Vagina (tissue), 2 donors: ENCODE measurements at places on chromosomes 1 and 21.

DNA sequence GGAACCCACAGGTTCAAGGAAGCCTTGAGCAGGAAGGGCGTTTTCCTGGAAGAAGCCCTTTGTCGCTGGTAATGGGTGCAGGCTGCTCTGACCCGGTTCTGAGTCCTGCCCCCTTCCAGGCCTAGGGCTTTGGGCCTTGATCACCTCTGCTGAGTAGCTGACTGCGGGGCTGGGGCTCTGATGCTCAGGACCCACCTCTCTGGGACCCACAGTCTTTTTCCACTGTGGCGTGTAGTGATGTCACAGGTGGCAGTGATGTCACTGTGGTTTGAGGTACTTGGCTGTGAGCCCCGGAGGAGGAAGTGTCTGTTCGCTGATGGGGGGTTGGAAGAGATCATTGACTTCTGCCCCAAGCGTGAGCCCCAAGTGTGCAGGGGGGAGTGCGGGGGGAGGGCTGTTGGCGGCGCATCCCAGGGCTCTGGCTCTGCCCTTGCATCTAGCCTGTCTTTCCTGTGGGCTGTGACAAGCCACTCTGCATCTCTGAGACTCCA lies 6.9 kb downstream of the TNFRSF1B start:
- H3K27me3 ChIP-seq: no peaks in the 10 kb centered on the region
- H3K4me3 ChIP-seq: no peak overlapping the region
- no peak for DNase-seq

GRCh38 chr1:187870552-187870951 lies 1041.8 kb downstream of the PLA2G4A start:
- H3K27me3 ChIP-seq: no peaks in the 10 kb centered on the region
- no peak overlapping the region for H3K27ac ChIP-seq
- no peak for DNase-seq
- no peaks in the 10 kb centered on the region for H3K4me1 ChIP-seq
- H3K36me3 ChIP-seq: no peaks in the 10 kb centered on the region

- no peak for DNase-seq
- H3K27me3 ChIP-seq: no peaks in the 10 kb centered on the region
- peaks cover 37% of the 10 kb centered on the region for H3K4me1 ChIP-seq
- H3K36me3 ChIP-seq: no peaks in the 10 kb centered on the region
- no peak overlapping the region for H3K4me3 ChIP-seq
- H3K27ac ChIP-seq: no peak overlapping the region
Observed at GRCh38 chr1:201826830-201827229, 2.1 kb upstream of the IPO9 start.

- peak overlapping the region; percentile 94 for H3K4me3 ChIP-seq
- peak overlapping the region; percentile 86 for H3K27ac ChIP-seq
- H3K27me3 ChIP-seq: no peaks in the 10 kb centered on the region
- H3K36me3 ChIP-seq: no peaks in the 10 kb centered on the region
- no peak for DNase-seq
Observed at GRCh38 chr1:204493145-204493983, 1.2 kb downstream of the PIK3C2B start.

GRCh38 chr1:205421798-205422197 lies at the start of gene LEMD1:
Gene LEMD1, minus strand, starts transcription at chr1:205422056. Its CDS starts 1,520 bp downstream, at chr1:205420536.
- no peak within 1 kb of the TSS for H3K27ac ChIP-seq
- H3K4me1 ChIP-seq: no peaks in the 10 kb centered on the region
- H3K27me3 ChIP-seq: no peaks in the 10 kb centered on the region
- H3K4me3 ChIP-seq: no peak within 1 kb of the TSS
- no peaks in the 10 kb centered on the region for H3K36me3 ChIP-seq

DNA sequence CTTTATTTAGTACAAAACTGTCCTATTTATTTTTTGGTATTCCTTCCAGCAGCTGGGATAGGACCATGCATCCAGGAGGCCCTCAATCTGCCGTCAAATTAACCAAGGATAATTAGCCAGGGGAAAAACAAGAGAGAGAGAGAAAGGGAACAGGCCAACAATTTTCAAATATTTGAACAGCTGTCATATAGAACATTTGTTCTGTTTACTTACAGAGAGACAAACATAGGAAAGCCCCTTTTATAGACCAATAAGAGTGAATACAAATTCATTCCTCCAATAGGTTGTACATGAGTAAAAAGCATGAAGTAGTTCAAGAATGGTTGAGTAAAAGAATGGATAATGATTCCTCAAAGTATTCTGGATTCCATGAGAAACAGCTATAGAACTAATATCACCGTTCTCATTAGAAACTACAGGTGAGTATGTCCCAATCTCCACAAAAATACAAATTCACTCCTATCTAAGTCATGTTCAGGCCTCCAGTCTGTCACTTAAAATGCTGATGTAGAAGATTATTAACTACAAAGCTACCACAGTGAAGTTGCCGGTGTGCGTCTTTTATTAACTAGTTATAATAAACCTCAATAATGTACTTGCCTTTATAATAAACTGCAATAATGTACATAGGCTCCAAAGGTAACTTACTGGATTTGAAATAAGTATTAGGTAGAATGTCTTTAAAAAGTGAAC lies 64.8 kb upstream of the GNG4 start:
- H3K27me3 ChIP-seq: no peaks in the 10 kb centered on the region
- DNase-seq: no peak
- no peak overlapping the region for H3K4me3 ChIP-seq
- peaks cover 32% of the 10 kb centered on the region for H3K36me3 ChIP-seq
- no peaks in the 10 kb centered on the region for H3K4me1 ChIP-seq
- H3K27ac ChIP-seq: no peak overlapping the region
